ENCODE measurements at places on chromosomes 6 and 20.

- no peak for DNase-seq
These were observed 83.2 kb upstream of the NOX3 start for GRCh38 chr6:155538708-155539390.

- DNase-seq, result no peak
These were observed 11.8 kb downstream of the HLA-B start for GRCh38 chr6:31345026-31345730.

DNA sequence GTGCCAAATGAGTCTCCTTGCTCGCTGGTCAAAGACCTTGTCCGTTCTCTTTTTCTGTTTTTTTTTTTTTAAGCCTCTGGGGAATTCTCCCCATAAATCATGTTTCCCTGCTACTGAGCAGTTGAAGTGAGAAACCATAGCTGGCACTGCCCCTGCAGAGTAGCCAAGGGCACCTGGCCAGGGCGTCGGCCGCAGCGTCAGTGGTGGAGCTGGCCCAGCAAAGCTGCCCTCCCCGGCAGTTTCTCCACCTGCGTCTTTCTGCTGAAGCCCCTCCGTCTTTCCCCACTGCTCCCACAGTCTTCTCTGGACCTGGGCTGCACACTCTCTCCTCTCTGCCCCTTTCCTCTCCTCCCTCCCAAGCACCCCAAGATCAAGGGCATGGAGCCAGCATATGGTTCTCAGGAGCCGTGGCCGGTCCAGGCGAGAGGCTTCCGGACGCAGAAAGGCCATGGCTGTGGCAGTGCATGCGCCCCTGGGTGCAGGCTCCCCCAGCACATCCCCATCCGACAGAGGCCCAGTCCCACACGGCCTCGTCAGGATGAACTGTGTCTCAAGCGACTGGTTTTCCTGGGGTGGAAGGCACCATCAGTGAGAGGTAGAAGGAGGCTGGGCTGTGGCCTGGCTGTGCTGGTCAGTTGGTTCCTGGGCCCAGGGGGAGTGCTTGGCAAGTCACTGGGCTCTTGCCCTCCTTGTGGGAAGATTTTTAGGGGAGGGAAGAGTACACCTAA lies 218.1 kb downstream of the ERMARD start:
- no peak for DNase-seq

DNA sequence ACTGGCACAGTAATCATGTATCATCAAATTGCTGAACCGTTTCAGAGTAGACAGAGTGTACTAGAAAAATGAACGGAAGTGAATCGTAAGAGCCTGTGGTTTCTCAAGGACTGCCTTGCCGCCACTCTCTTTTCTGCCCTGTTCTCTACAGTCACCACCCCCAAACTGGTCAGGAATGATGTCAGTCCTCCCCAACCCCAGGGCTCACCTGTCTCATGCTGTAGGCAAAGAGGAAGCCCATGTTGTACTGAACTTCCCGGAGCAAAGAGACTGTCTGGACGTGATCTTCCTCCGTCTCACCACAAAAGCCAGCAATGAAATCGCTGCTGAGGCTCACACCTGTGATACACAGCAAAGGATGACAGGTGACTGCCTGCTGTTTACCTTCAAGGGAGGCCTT lies 31.0 kb downstream of the CDK5RAP1 start:
- DNase-seq, result no peak

DNA sequence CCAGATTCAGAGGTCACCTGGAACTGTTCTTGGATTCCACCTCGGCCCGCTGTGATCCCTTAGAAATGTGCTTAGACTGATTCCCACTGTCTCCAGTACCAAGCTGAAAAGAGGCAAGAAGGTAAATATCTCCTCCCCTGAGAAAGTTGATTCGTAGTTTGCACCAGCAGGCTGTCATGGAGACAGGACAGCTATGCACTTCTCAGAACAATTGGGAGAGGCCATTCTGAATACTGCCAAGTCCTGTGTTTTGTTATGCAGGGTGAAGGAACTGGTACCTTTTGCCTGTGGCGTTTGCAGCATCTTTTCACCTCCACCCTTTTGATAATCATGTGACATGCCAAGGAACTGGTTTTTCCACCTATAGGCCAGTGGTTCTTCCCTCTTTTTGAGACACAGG lies 58.2 kb upstream of the RNGTT start:
- no peak for DNase-seq

- DNase-seq, result no peak
These were observed 610.1 kb upstream of the ARID1B start for GRCh38 chr6:156167016-156167624.

All from NCI-H2081 treated with DMSO at 0.1 percent for 48 hours (cell line).